T47D (cell line): ENCODE measurements at places on chromosomes 7 and 10.

- DNase-seq = no peak
Measured at GRCh38 chr7:157719008-157719682, 382.3 kb downstream of the DNAJB6 start.

DNA sequence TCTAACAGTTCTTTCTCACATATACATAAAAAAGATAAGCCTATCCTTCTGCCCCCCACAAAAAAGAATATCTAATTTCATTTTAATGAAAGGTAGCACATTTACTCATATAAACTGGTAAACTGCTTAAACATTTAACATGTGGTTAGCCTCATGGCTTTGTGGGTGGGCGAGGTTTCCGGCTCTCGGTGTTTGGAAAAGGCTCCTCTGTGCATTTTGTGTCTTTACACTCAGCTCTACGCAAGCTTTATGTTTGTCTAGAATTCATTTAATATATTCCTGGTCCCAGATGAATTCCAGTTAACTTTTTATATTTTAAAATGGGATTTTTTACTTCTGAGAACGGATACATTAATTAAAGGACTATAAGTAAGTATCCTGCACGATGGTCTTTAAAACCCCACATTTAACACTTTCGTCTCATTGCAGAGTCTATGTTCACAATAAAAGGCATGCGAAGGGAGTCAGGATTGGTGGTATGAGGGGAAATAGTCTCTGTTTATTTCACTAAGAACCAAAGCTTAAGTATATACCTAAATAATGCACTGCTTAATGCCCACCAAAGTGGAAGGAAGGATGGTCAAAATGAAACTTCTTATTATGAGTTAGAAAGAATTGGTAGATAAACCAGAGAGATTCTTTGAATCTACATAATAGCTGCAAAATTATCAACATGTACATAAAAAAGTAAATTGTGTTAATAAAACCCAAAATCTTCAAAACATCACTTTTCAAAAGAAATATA, 197.2 kb downstream of the CRPPA start:
- DNase-seq = no peak

DNA sequence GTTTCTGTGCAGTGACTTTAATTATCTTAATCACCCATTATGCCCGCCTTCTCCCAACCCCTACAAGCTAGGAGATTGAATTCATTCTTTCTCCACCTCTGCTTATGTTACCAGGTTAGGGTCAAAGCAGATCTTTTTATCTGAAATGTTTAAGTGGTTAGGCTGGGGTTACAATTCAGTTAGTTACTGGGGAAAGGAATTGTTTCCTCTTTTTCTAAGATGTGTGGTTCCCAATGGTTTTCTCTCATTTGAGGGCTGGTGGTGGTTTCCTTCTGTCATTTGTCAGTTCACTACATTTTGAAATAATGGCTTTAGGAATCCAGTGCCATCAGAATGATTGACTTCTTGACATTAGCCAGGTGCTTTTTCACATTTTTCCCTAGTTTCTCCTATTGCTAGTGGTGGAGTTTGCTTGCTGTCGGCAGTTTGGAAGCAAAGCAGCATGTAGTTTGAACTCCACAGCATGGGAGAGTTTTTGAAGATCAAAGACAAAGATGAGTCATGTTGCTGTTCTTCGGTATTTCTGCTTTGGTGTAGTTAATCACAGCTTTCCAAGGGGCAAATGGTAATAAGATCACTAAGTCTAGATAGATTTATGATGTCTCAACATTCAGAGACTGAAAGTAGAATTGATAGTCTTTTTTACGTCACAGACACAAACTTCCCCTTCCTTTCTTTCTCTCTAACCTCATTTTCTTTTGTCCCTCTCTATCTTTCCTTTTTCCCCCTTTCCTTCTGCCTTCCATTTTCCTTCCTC, 168.2 kb downstream of the SND1 start:
- DNase-seq = no peak

GRCh38 chr7:122430710-122431109, 126.2 kb upstream of the FEZF1 start:
- no peak for DNase-seq

- DNase-seq = no peak
Measured at GRCh38 chr10:62264126-62264525, 4.5 kb downstream of the RTKN2 start.

DNA sequence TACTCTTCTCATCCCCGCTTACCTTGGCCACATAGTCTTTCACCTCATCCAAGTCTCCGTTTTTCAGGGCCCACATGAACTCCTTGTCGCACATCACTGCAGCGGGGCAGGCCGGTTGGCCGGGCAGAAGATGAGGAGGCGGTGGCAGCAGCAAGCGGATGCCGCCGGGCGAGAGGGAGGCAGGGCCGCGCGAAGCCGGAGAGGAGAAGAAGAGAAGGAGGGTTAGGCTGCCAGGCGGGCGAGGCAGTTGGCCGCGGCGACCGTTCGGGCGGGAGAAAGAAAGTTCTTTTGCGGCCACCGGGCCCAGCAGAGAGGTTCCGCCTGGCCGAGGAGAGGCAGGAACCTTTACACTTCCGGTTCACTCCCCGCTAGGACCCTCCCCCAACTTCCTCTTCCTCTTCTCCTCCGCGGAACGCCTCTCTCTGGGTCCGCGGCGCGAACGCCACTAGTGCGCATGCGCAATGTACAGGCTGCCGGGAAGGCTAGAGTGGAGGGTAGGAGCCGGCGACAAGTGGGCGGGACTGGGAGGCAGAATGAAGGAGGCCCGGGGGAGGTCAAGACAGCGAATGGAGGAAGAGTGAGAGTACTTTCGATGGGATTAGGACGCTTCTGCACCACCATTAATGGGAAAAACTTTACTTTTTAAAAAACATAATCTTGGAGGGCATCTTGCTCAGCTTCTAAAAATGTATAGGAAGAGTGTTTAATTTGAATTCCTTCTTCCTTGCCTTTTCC, at the start of gene MTPN:
Gene MTPN, minus strand, starts transcription at position 353 of the 735 bp plus-strand sequence. Its CDS starts 259 bp downstream, at position 94.
- DNase-seq = peak; percentile 97

- DNase-seq = no peak
Measured at GRCh38 chr10:125055446-125055845, 104.9 kb downstream of the CTBP2 start.
